Suppressor macrophage (primary cell): ENCODE measurements at places on chromosomes 16 and 17.

DNA sequence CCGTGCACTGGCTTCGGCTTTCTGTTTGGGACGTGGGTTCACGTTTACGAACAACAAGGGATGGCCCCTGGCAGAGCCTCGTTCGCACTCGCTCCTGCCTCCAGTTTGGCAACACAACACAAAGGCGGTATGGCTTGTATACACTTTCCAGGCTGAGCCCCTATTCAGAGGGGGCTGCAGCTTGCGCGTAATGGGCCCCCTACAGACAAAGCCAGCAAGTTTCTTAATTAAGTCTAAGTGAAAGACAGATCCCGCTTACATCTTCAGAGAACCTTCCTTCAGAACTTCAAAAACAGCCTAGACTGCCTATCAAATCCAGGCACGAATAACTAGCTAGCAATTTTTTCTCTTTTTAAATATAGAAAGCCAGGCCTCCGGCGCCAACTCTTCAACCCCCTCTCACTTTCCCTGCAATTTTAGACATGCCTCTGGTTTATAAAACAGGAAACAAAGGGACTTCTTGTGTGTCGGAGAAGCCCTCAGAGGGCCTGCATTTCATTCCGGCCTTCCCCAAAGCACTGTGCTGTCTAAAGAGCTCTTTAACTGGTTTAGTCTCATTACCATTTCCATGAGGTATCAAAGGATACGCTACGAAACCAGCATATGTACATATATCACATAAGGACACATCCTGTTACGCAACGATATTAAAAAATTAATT is 244.9 kb downstream of the STX8 start:
- no peak for DNase-seq

GRCh38 chr16:74650966-74651567 is 15.6 kb downstream of the RFWD3 start:
- DNase-seq, result no peak

DNA sequence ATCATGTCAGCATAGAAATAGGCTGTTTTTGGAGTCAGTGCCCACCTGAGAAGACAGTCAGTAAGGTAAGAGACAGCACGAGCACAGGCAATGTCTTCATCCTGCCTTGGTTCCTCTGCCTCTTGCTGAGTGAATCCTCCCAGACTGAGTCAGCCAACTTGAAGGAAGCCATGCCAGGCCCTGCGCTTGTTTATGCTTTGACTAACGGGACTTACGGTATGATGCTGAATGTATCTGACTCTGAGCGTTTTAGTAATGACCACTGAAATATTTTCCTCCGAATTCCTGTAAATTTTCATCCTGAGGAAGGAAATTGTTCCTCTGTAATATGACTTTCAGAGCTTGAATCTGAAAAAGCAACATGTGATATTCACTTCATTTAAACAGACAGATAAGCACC is 18.0 kb downstream of the C17orf67 start:
- DNase-seq, result no peak

DNA sequence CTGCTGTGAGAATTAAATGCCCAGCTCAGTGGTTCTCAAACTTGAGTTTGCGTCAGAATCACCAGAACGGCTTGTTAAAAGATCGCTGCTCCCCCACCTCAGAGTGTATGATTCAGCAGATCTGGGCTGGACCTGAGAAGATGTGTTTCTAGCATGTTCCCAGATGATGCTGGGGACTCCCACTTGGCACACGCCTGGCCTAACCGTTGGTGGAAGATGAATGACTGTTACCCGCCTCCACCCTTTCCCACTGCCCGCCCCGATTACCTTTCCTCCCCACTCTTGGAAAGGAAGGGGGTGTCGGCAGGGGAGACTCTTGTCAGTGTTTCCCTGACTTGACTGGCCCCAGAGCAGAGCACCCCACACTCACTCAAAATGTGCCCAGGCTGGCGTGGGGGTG is 29.3 kb upstream of the ABCC3 start:
- DNase-seq, result no peak

GRCh38 chr16:58047557-58048348 is 22.2 kb downstream of the MMP15 start:
- no peak for DNase-seq

DNA sequence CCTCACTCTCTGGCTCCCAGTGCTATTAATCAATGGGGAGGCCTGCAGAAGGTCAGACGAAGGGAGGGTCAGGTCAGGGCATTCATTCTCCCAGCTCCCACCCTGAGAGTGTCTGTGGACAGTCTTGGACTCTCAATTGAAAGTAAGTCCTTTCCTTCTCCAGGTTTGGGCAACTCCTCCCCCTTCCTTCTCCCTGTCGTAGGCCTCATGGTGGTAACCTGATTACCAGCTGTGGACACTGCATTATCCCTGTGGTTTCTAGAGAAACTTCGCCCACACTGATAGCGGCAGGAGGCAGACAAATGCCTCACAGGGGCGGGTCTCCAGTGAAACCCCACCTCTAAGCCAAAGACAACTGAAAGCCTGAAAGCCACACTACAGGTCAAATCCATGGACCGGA is 57.7 kb upstream of the SLC25A19 start:
- DNase-seq, result peak; percentile 44

GRCh38 chr17:75933808-75934207 is 7.0 kb downstream of the FBF1 start:
- DNase-seq, result no peak

GRCh38 chr17:80996422-80997305 is 5.0 kb downstream of the CHMP6 start:
- no peak for DNase-seq

- peak; percentile 6 for DNase-seq
Measured at GRCh38 chr17:69430488-69430887, 16.0 kb downstream of the MAP2K6 start.

GRCh38 chr16:47888142-47888541 is 267.7 kb downstream of the ABCC12 start:
- no peak for DNase-seq

- DNase-seq, result no peak
Measured at GRCh38 chr16:50553182-50553710, 5.0 kb downstream of the NKD1 start.
